ENCODE measurements at places on chromosomes 12 and 14.

DNA sequence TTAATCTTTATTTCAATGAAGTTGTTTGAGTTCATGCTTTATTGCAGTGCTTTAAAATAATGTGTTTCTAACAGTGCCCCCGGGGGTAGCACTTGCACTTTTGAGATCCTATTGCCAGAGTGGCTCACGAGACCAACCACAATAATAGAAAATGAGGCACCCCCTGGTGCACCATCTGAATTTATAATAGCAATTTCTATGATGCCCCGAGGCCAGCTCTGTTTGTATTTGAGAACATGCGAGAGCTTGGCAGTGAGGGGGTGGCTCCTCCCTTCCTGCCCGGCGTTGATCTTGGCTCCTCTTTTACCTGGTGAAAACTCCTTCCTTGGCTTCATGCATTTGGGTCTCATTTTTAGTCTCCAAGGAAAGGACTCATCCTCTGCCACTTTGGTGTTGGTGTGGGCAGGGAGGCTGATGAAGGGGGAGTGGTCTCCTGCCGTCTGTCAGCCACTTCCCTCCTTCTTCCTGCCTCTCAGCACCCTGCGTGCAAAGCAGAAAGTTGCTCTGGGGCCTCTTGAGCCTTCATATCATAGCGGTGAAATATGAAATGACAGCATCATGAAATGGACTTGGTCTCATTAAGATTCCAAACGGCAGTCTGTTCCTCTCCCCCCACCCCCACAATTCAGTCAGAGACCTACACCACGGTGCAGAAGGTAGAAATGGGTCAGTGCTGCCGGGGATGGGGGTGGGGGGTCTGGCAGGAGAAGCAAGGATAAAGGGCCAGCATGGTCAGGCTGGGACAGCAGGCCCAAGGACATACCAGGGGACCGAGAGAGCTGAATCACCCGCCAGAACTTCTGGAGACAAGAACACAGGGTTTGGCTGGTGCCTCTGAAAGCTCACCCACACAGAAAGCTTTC is 17.7 kb upstream of the NRXN3 start:
- peak; percentile 49 for DNase-seq

- DNase-seq: no peak
Observed at GRCh38 chr12:98610596-98610995, 17.1 kb downstream of the SLC25A3 start.

- DNase-seq: no peak
Observed at GRCh38 chr14:62768753-62769152, 276.5 kb downstream of the KCNH5 start.

- no peak for DNase-seq
Observed at GRCh38 chr12:124466216-124467128, 100.9 kb downstream of the NCOR2 start.

GRCh38 chr12:95553197-95553943 is 2.1 kb upstream of the USP44 start:
- no peak for DNase-seq

DNA sequence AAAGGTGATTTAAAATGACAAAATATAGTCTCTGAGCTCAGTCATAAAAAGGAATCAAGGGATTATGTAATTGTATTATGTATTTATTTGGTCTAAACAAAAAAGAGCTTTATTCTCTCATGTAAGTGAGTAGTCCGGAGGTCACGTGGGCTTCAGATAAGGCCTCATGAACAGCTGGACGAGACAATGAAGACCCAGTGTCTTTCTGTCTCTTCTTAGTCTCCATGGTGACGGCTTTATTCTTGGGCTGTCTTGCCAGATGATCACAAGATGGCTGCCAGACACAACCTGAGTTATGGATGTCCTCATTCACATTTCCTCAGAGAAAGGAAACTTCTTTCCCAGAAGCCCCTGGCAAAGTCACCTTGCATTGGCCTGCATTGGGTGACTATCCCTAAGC is 98.6 kb downstream of the ARF6 start:
- no peak for DNase-seq

DNA sequence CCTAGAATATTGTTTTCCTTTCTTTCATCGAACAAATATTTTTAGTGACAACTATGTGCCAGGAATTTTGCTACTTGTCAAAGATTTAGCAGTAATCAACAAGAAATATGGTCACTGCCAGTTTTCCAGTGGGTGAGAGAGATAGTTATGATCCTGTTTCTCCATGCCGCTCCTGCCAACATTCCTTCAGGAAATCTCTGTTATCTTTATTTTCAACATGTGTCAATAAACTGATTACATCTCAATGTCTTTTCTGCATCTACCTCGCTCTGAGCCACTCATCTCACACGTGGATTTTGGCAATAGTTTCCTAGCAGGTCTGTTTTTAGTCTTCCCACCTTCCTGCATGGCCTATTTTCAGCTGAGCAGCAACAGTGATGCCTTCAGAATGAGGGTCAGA is 650.0 kb upstream of the STXBP6 start:
- no peak for DNase-seq

DNA sequence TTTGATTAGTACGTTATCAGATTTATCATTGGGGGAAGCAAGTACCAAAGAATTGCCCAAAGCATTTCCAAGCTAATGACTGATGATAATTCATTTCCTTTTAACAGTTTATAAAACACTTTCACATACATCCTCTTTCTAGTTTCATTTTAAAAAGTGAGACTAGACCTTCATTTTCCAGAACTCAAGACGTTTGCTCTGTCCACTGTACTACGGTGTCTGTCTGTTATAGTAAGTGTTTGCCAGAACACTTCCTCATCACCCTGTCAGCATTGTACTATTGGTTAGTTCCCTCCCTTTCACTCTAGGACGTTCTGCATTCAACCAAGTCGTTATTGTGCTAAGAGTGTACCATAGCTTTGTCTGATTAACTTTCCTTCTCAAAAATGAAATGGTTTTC is 81.7 kb upstream of the TMEM263 start:
- DNase-seq: no peak

GRCh38 chr12:79782172-79782900 is 91.6 kb upstream of the PAWR start:
- no peak for DNase-seq

DNA sequence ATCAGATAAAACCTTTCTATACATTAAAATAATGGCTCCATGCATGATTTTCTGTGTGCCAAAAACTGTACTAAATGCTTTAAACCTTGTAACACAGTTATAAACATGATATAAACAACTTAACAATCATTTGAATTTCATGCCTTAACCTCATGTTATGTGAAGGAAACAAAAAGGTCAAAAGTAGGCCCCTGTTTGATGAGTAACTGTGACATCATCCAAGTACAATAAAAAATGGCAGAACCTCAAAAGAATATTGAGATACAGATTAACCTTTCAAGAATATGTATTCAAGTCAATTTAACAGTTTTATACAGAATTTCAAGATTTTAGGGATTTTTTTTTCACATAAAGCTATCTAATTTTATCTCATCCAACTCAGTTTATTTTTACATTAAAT is 310.7 kb upstream of the DCN start:
- no peak for DNase-seq

GRCh38 chr14:92914087-92914656 is 8.8 kb upstream of the CHGA start:
- DNase-seq: no peak

- no peak for DNase-seq
Observed at GRCh38 chr14:25103271-25103670, 53.3 kb upstream of the STXBP6 start.

- no peak for DNase-seq
Observed at GRCh38 chr14:76918256-76918781, 92.1 kb downstream of the LRRC74A start.

- DNase-seq: no peak
Observed at GRCh38 chr12:108526482-108527165, 11.5 kb downstream of the FICD start.

DNA sequence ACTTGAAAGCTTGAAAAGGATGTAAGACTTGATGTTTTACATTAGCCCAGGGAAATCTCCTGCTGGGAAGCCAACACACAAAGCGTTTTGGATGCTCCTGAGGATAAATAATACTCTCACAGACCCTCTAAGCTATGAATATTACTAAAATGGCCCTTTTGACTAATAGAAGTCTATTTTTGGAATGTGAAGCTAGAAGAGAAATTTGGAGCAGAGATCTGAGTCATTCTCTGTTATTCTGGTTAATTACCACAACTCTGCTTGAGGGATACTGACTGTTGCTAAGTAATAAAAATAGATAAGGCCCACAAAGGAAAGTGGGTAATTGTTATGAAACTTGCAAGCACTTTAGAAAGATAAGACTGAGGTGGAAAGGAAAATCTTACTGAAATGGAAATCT is 346.2 kb upstream of the STXBP6 start:
- DNase-seq: no peak

DNA sequence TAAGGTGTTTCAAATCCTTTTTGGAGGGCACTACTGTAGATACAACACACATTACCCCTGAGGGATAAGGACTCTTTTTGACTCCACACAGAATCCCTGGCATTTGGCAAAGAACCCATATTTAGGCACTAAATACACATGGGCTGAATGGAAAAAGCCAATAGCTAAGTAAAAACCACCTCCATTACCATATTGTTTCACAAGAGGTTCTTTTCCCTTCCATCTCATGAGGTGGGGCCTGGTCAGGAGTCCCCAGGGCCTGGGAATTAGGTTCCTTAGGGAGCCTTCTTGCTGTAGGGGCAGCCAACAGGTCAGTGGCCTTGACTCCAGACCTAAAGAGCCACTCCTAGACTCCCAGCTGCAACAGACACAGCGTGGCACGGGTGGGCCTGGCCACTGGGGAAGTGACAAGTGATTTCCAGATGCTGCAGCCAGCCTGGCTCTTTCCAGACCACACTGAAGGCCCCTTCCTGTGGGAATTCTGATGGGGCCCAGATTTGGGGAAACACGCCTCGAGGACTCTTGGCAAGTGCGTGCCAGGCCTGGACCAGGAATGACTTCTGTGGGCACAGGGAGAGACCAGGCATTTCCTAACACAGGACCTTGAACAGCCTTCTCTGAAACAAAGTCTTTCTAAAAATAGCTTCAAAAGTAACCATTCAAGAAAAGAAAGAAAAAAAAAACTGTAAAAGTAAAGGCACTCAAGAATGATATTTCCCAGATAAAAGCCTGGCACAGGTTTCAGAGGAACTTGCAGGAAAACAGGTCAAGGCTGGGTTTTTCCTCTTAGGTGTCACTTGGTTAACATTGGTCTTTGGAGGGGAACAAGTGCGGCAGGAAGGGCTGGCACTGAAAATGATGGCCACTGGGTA is 18.1 kb downstream of the SSH1 start:
- DNase-seq: no peak

- DNase-seq: no peak
Observed at GRCh38 chr14:76669770-76670169, 91.5 kb upstream of the VASH1 start.

GRCh38 chr12:126741536-126742240 is 1525.3 kb upstream of the TMEM132C start:
- no peak for DNase-seq

GRCh38 chr12:96864335-96864734 is 42.7 kb upstream of the NEDD1 start:
- DNase-seq: no peak

- DNase-seq: no peak
Observed at GRCh38 chr12:92926549-92926948, 2.5 kb downstream of the EEA1 start.

GRCh38 chr14:83289896-83290295 is 1756.2 kb upstream of the SEL1L start:
- no peak for DNase-seq

DNA sequence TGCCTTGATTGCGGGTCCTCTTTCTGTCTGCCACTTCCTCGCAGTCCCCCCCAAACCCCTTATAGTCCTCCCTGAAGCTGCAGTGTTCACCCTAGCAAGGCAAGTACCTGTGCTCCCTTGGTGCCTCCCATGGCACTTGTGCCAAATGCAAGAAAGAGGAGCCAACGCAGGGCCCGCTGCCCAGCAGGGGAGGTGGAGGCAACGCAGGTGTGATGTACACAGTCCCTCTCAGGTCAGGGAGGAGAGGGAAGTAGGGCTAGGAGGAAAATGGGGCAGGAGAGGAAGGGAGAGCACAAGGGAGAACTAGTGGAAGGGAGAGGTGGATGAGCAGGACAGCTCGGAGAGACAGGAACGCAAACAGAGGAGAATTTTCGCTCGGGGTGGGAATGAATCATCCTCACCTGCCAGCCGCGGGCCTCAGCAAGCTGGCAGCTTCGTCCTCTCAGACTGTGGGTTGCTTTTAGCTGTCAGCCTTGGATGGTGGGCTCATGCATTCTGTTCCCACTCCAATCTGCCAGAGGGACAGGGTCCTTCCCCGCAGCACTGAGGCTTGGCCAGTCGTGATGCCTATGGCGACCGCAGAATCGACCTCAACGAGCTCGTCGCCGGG is 357.0 kb downstream of the CACNA1C start:
- no peak for DNase-seq

GRCh38 chr12:64192644-64193444 is 29.3 kb downstream of the KICS2 start:
- DNase-seq: no peak

DNA sequence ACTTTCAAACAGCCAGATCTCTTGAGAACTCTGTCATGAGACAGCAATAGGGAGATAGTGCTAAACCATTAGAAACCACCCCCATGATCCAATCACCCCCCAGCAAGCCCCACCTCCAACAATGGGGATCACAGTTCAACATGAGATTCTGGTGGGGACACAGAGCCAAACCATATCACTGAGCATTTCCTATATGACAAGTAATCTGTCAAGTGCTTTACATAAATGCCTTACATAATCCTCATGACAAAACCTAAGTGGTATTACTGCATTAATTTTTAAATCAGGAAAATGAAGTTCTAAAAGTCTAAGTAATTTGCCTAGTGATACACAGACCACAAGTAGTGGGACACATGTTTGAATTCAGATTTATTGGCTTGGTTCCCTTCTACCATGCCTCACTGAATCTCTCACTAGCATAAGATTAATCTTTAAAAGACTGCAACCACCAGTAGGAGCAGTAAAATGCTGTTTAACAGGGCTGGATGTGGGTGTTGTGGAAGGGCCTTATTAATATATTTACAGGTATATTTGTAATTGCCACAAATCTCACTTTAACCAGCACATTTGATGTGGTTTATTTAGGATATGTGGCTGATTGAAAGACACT is 323.1 kb upstream of the FBXO33 start:
- no peak for DNase-seq

All from NCI-H1105 (cell line).